Activated CD4-positive, alpha-beta T cell treated with anti-CD3 and anti-CD28 coated beads, Interleukin-2, amount 50 U/mL, for 24 hours (primary cell): ENCODE measurements at places on chromosomes 6 and 20.

- no peak for DNase-seq
Observed at GRCh38 chr6:152696522-152696921, 1.2 kb upstream of the MYCT1 start.

DNA sequence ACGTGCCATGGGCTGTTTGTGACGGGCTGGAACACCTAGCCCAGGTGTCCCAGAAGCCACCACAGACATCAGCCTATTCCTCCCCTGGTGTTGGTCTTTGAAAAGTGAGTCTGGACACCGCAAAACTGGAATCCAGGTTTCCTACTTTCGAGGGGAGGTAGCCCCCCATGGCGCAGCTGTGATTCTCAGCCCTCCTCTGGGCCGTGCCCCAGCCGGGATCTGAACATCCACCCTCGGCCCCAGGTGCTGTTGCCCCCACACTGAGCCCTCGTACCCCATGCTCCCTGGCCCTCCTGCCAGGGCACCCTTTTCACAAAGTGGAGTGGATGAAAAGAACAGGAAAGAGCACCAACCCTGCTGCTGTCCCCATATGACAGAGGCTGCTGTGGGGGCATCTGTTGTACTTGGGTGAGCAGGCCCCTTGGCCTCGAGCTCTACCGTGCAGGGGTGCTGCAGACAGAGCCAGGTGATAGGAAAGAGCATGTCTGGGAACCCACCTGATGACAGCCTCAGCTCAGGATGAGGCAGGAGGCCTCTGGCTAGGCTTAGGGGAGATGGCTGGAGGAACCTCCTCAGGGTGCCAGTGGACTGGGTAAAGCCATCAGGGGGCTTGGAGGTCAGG lies 18.8 kb upstream of the MAS1L start:
- DNase-seq, result no peak

- no peak for DNase-seq
Observed at GRCh38 chr6:134642279-134642678, 307.6 kb downstream of the ALDH8A1 start.

- no peak for DNase-seq
Observed at GRCh38 chr6:17589406-17590096, 10.6 kb upstream of the FAM8A1 start.

DNA sequence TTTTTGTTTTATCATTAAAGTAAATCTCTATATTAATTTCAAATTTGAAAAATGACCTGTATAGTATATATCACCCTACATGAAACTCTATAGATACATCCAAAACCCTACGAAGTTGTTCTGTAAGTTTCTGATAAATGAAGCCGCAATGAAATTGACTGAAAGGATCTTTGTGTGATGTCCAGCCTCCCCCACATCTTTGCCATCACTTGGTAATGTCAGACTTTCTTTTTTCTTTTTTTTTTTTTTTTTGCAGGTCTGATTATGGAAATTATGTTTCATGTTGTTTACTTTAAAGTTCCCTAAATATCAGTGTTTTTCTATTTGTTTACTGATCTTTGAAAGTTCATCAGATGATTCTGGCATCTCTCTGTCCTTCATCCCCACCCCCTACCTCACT lies 155.6 kb upstream of the CDH4 start:
- DNase-seq, result no peak

DNA sequence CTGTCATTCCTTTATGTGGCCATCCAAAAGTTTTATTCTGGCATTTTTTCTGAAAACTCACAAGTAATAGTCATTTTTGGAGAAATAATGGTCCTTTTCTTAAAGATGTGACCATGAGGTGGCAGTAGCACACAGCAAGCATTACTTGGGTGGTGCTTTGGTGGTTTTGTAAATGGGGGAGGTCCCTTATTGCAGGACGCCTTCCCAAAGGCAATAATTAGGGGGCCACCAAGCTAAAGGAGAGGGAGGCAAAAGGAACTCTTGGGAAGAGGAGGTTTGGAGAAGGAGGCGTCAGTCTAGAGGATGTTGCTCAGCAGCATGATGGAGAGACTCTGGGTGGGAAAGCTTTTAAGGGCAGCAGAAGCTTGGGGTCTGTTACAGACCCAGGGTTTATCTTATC lies 422.6 kb upstream of the MMS22L start:
- no peak for DNase-seq

DNA sequence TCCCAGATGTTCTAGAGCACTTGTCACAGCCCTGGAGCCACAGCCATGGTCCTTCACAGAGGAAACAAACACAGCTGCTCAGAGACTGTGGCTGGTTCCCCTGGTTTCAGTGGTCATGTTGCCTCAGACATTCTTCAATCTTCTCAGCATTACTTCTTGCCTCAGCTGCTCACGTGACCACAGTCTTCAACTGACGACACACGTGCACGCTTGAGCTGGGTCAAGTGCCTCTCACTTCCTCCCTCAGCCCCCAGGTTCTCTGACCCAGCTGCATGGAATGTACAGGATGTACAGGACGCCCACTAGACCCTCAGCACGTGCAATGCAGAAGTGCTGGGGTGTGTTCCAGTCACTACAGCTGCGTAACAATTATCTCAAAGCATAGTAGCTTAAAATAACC lies 159.8 kb upstream of the GGTLC1 start:
- DNase-seq, result no peak

- DNase-seq, result no peak
Observed at GRCh38 chr20:58019027-58019849, 209.2 kb downstream of the ANKRD60 start.

DNA sequence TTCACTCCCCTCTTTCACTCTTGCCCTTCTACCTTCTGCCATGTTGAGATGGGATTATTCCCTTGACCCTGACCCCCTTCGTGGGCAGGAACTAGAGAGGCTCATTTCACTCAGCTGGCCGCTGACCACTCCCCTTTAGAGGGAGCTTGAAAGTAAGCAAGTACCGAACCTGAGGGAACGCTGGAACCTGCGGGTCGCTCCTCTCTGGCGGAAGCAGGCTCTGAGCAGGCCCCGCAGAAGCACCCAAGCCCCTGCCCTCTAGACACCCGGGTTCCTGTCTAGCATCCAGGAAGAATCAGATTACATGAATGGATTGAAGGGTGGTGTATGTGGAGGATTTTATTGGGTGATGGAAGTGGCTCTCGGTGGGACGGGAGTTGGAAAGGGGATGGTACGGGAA lies 11.9 kb upstream of the MYCT1 start:
- DNase-seq, result no peak

DNA sequence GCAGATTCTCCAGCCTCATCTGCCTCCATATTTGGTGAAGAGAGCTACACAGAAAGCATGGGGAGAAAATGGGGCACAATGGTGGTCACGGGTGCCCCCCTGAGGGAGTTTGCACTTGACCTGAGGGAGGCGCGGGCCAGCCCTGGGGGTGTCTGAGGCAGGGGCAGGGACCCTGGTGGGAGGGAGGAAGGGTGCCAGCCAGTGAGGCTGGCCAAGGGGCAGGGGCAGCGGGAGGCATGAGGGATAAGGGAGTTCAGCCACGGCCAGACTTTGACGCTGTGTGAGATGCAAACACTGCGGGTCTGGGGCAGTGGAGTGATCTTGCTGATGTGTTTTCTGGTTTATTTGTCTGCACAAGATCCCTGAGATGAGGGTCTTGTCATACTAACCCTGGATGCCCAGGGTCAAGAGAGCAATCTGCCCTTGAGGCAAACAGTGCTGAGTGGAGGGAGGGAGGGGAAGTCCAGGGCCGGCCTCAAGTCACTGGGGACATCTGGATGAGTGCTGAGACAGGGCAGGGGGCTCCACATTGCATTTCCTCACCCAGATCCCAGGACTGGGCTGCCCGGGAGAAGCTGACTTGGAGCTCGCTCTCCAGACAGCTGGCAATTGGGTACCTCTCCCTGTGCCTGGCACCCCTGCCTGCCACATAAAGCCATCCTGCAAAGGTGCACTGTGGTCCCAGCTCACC lies 8.8 kb upstream of the PCMTD2 start:
- no peak for DNase-seq

- no peak for DNase-seq
Observed at GRCh38 chr6:3610921-3611320, 140.6 kb downstream of the PXDC1 start.

DNA sequence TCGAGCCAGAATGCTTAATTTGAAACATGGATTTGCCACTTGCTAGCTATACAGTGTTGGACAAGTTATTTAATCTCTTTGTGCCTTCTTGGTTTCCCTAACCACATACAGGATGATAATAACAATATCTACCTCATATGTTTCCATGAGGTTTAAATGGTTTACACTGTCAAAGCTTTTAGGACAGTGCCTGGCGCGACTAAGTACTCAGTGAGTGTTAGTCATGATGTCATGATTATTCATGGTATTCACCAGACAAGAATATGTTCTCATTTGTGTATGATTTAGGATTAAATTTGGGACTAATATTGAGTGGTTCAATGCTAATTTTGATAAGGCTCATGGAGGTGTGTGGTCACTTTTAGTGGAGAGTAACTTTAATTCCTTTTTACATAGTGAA lies 167.4 kb downstream of the EYA4 start:
- no peak for DNase-seq

- DNase-seq, result no peak
Observed at GRCh38 chr6:37550191-37550831, 50.6 kb upstream of the CCDC167 start.

DNA sequence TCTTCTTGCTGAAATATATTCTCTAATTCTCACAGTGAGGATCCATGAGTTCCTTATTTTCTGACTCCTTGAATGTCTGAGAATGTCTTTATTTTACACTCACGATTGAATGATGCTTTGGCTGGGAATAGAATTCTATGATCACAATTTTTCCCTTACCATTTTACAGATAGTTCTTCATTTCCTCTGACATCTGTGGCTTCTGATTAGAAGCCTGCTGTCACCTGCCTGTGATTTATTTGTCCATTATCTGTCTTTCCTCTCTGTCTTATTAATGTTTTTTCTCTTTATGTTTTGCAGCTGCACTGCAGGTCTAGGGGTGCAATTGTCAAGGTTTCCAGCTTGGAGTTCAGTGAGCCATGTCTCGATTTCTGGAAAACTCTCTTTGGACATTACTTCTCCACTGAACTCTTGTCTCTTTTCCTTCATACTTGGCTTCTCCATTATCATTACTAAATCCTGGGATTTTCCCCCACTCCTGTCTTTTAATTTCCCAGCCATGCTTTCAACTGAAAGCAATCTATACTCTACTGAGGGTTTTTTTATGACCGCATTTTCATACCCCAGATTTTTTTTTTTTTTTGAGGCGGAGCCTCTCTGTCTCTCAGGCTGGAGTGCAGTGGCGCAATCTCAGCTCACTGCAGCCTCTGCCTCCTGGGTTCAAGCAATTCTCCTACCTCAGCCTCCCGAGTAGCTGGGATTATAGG lies 121.2 kb upstream of the PRND start:
- no peak for DNase-seq

- no peak for DNase-seq
Observed at GRCh38 chr6:16374461-16375200, 136.2 kb downstream of the GMPR start.

GRCh38 chr6:901696-902460 lies 208.9 kb upstream of the EXOC2 start:
- DNase-seq, result no peak

- DNase-seq, result peak; percentile 54
Observed at GRCh38 chr20:330233-331149, 5.1 kb downstream of the SOX12 start.

DNA sequence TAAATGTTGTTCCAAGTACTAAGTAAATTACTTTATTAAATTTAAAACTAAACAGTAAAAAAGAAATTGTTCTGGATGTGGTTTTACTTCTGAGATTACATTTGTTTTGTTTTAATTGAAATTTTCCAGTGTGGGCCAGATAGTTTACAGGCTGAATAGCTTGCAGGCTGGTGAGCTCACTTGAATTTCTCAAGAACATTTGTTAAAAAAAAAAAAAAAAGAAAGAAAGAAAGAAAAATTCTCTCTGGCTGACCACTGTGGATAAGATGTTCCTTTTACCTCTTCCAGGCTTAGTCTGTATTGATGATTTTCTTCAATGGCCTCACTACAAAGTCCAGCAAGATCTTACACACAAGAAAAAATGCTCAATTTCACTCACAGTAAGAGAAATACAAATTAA lies 85.4 kb downstream of the PLCG1 start:
- no peak for DNase-seq

- DNase-seq, result no peak
Observed at GRCh38 chr6:71745525-71745924, 140.8 kb upstream of the RIMS1 start.

GRCh38 chr20:32621071-32621890 lies 36.1 kb upstream of the NOL4L start:
- no peak for DNase-seq

- no peak for DNase-seq
Observed at GRCh38 chr6:32839356-32839755, 817 bp upstream of the TAP2 start.

DNA sequence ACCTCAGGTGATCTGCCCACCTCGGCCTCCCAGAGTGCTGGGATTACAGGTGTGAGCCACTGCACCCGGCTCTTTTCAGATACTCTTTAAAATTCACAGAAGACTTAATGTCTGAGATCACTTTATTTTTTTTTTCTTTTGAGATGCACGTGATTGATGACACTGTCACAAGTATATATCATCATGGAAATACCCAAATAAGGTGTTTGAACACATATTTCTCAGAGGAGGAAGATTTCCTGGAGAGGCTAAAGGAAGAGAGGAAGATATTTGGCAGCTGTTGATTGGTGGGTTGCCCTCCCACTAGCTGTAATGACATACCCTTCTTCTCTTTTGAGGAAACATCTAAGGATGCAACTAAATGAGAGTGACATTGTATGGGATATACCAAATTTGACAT lies 225.9 kb upstream of the CITED2 start:
- DNase-seq, result no peak

- no peak for DNase-seq
Observed at GRCh38 chr6:56329271-56330050, 82.1 kb upstream of the COL21A1 start.

DNA sequence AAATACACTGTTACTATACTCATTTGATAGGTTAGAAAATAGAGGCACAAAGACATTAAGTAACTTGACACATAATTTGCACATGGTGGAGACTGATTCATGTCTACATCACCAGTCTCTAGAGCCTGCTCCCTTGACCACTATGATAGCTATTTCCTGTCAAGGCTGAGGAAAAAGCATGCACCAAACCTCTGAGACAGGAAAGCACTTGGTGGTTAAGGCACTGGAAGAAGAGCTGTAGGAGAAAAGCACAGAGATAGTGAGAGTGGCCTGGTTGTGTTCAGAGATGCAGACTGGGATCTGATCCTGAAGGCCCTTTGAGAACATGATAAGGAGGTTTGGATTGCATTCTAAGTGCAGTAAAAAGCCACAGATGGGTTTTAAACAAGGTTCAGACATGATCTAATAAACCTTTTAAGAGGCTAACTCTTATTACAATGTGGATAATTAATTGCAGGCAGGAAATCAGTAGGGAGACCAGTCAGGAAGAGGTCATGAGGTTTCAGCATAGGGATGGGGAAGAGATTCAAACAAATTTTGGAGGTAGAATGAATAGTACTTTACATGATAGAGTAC lies 168.9 kb downstream of the PHF3 start:
- no peak for DNase-seq

- DNase-seq, result no peak
Observed at GRCh38 chr20:58853976-58854637, 1.6 kb downstream of the GNAS start.

DNA sequence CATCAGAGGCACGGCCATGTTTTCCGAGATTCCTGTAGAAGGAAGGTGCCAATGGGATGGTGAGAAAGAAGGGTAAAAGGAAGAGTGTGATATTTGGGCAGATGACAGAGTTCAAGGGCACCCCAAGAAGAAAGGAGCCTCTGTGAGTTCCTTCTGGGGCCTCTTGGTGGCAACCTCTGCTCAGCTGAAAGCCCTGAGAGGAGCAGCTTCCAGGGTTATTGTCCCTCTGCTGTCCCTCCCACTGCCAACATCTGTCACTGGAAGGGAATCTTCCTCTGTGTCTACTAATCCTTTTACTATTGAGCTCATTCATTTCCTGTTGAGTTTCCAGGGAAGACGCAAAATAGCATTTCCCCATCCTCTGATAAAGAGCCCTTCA lies 40.0 kb upstream of the KCNK16 start:
- DNase-seq, result no peak
